ENCODE measurements at places on chromosomes 1 and 21.
A peak's percentile ranks its signal among the peaks of the same experiment; 100 is the strongest.

GRCh38 chr1:244836584-244836983, 1.1 kb downstream of the COX20 start:
- no peak for DNase-seq

DNA sequence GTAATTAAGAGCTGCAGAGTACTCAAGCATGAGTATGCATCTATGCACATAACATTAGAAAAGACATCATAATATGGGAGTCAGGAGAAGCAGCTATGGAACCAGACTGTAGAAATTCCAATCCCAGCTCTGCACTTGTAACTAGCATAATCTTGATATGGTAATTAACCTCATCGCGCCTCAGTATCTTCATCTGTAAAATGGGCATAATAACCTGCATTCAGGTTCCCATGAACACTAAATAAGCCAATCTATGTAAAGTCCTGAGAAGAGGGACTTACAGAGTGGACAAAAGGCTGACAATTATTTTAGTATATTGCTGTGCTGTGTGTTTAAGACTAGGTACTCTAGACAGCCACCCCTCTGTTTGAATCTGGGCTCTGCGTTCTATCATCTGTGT, 318.9 kb upstream of the USP25 start:
- DNase-seq: no peak

DNA sequence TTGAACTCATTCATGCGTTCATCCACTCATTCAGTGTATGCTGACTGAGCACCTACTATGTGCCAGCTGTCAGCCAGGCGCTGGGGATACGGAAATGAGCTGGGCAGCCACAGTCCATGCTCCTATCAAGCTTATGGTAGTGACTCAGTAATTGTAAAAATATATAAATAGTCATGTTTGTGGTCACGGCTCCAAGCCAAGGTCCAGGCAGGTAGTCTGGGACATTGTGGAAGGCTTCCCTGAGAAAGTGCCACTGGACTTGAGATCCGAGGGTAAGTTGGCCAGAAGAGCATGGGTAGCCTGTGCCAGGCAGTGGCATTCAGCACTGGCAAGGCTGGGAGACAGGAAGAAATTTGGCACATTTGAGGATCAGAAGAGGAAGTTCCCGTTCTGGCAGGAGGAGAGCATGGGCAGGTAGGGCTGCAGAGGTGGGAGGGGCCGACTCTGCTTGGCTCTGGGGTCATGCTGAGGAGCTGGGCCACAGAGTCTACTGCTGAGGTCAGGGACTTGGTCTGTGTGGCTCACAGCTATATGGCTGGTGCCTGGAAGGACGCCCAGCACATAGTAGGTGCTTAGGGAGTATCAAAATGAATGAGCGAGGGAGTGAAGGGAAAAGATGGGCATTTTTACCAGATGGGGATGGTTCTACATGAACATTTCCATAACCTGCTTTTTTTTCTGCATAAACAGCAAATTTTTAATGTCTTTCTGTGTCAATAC, 6.9 kb downstream of the PTPRF start:
- DNase-seq: no peak

DNA sequence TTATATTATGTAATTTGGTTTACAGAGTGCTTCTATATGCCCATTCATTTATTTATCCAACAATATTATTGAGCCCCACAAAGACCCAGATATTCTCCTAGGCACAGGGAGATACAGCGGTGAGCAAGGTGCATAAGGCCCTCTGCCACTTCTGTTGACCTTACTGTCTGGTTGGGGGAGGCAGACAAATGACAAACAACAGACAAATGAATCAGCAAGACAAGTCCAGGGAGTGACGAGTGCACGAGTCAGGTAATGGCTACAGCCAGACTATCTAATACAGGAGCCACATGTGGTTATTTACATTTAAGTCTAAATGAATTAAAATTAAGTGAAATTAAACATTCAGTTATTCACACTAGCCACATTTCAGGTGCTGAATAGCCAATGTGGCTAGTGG, 22.0 kb upstream of the BCAR3 start:
- no peak for DNase-seq

DNA sequence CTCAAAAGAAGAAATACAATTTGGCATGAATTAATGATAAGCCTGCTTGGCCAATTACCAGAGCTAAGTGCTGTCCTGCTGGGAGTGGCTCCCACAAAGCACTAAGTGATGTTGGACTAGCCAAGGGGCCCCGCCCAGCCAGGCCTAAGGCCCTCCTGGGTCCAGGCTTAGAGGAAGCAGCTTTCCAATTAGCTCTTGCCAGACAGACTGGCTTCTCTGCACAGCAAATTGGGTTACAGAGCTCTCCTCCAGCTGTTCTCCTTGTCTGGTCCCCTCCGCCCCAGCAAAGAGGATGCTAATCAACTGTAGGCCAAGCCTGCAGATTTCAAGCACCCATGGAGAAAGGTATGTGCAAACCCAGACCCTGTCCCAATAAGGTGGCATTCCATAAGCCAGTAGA, 151.9 kb downstream of the DMRTA2 start:
- no peak for DNase-seq

DNA sequence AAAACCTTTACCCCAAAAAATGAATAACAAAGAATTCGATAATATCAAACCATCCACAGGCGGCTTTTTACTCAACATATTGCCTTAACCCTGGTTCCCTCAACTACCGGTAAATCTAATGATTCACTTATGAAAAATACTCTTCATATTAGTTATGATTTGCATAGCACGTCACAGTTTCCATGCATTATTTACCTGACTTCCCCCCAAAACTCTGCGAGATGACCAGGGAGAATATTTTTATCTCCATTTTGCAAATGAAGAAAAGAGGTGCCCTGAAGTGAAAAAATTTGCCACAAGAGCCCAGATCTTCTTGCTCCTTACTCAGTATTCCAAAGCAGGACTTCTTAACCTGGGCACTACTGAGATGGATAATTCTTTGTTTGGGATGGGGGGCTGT, 2.9 kb downstream of the JAK1 start:
- DNase-seq: no peak

DNA sequence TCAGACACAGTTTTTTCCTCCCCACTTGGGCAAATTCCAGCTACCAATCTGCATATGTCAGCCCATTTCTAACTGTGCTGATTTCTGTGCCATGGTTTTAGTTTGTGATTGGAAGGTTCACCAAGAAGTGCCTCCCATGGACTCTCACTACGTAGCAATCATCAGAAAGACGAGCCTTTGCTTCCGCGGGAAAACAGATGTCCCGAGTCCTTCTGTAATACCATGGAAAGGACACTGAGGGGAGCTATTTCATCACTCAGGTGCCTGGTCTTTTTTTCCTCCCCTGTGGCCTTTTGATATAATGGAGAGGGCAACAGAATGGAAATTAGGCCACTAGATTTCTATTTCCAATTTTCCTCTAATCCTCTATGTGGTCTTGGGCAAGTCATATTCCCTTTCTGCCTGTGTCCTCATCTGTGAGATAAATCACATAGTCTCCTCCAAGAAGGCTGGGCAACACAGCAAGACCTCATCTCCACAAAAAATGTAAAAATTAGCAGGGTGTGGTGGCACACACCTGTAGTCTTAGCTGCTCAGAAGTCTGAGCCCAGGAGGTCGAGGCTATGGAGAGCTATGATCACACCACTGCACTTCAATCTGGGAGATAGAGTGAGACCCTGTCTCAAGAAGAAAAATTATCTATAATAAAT, 24.8 kb downstream of the LEMD1 start:
- DNase-seq: peak; percentile 87

- peak; percentile 35 for DNase-seq
Observed at GRCh38 chr1:186605762-186606350, 74.4 kb downstream of the PTGS2 start.

- no peak for DNase-seq
Observed at GRCh38 chr1:224203243-224204016, 20.4 kb downstream of the DEGS1 start.

DNA sequence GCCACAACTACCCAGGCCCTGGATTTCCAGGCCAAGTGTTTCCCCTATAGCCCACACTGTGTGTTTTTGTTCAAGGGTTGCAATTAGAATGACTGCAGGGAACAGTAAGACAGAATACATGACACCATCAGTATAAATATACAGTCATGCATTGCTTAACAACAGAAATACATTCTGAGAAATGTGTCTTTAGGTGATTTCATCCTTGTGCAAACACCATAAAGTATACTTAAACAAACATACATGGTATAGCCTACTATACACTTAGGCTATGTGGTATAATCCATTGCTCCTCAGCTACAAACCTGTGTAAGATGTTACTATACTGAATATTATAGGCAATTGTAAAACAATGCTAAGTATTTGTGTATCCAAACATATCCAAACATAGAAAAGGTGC, 7.5 kb upstream of the SLC44A5 start:
- DNase-seq: no peak

GRCh38 chr1:75937034-75937433, 4.8 kb upstream of the ASB17 start:
- DNase-seq: no peak

GRCh38 chr1:99621340-99621901, 24.5 kb upstream of the PALMD start:
- peak; percentile 79 for DNase-seq

GRCh38 chr1:59329412-59330053, 32.6 kb downstream of the FGGY start:
- DNase-seq: peak; percentile 80

DNA sequence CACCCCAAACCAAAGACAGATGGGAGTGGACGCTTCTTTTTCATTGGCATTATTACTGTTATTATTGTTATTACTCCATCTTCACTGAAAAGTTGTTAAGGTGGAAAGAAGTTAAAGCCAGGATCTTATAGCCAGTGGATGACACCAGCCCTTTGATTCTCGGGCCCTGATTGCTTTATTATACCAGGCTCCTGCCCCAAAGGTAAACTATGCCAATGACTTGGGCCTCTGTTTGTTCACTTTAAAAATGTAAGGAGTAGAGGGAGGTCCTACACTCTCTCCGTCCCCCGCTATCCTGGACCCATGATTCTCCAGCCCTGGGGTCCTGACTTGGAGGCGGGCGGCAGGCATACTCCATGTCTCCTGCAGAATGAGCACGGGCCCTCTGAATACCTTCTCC, 106.8 kb downstream of the TOMM20 start:
- DNase-seq: no peak

DNA sequence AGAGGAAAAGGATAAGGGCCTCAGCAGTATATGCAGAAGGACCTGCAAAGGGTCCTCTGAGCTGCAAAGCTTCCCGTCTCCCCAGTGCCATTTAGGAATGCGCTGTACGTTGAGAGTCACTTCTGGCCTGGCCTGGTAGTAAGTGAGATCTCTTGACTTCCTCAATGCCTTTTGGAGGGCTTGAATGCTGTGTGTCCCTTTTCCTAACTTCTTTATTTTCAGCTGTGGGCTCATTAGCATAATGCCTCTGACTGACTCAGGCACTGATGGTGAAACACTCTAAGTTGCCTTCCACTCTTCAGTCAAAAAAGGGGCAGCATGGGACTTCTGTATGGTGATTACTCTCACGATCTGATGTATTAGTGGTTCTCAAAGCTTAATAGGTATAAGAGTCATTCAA, 49.9 kb downstream of the XCL1 start:
- DNase-seq: no peak

- DNase-seq: no peak
Observed at GRCh38 chr1:33895976-33896375, 32.1 kb downstream of the HMGB4 start.

DNA sequence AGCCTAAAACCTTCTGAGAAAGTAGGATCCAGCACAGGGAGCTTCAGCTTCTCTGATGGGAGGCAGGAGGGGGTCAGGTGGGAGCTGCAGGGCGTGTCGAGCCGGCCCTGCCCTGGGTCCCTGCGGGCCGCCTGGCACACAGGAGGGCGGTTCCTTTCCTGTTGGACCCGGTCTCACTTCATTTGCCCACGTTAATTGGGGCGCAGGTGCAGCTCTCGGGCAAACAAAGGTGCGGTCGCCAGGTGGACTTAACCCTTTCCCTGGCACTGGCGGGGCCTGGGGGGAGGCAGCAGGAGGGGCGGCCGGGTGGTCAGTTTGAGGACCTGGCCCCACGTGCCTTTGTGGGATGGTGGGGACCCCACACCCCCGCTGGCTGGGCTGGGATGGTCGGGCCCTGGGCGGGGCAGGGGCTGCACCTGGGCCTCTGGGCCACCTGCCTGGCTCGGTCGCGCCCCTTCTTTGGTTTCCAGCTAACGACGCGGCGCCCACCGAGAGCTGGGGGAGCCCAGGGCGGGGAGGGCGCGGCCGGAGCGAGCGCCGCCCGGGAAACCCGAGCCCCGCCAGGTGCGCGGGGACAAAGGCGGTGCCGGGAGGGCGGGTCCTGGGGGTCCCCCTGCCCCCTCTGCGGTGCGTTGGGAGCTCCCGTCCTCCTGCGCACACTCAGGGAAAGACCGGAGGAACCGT, 20.8 kb upstream of the C1orf159 start:
- DNase-seq: no peak

- no peak for DNase-seq
Observed at GRCh38 chr1:195306281-195306680, 1302.0 kb downstream of the KCNT2 start.

GRCh38 chr1:8962812-8963530, 17.3 kb downstream of the CA6 start:
- DNase-seq: peak; percentile 46

- no peak for DNase-seq
Observed at GRCh38 chr1:205002705-205003104, 40.3 kb upstream of the CNTN2 start.

DNA sequence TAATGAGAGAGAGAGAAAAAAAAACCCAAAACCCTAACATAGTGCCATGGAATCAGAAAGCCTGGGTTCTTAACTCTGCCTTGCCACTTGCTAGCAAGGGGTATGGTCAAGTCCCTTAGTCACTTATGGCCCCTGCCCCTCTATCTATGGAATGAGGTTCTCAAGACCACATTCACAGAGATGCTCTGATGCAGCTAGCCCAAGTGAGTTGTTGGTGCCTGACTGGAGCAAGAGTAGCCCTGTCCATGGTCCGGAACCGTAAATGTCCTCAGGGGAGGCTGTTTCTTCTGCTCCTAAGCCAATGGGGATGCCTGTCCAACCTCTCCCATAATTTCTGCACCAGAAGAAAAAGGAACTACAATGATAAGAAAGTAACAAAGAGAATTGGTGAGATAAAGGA, 56.8 kb downstream of the CSMD2 start:
- no peak for DNase-seq

GRCh38 chr1:228018125-228018398, 11.3 kb downstream of the WNT3A start:
- DNase-seq: no peak

DNA sequence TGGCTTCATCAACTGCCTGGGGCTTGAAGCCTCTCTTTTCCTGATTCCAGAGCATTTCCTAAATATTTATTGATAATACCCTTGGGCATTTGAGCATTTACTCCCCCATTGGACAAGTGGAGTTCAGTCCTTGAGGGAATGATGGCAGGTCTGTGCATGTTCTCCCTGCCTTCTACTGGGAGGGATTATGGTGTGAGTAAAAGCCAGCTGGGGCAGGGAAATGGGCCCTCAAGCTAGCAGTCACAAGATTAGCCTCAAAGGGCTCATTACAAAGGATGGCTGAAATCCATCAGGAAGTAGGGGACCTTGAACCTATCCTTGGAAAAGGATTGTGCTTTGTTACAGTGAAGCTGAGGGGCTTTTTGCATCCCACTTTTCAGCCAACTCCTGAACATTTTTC, 24.2 kb upstream of the OSBPL9 start:
- DNase-seq: peak; percentile 51

GRCh38 chr21:16071092-16071491, 341.3 kb downstream of the USP25 start:
- DNase-seq: no peak

- DNase-seq: no peak
Observed at GRCh38 chr1:58607391-58607790, 30.3 kb upstream of the TACSTD2 start.

- peak; percentile 95 for DNase-seq
Observed at GRCh38 chr1:198156745-198157240, at the start of gene NEK7. Gene NEK7 (plus strand): TSS chr1:198156998. CDS start chr1:198232581, 75,583 bp downstream.

Data from RWPE1 (cell line).